T-helper 22 cell (primary cell): ENCODE measurements at places on chromosomes 13 and 19.

- peak; percentile 30 for DNase-seq
Observed at GRCh38 chr19:49441210-49441959, at the start of gene SLC17A7. SLC17A7 (minus strand) TSS chr19:49441527; CDS start chr19:49441379, 148 bp downstream.

GRCh38 chr13:29165840-29166239, 345.7 kb downstream of the MTUS2 start:
- no peak for DNase-seq

DNA sequence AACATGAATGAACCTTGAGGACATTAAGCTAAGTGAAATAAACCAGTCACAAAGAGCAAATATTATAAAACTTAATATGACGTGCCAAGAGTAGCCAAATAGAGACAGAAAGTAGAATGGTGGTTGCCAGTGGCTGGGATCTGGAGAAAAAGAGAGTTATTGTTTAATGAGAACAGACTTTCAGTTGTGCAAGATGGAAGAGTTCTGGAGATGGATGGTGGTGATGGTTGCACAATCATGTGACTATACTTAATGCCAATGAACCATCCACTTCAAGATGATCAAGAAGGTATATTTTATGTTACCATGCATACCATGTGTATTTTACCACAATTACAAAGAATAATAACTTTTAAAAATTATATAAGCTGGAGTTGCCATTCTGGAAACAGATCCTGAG, 65.7 kb upstream of the MTIF3 start:
- no peak for DNase-seq

DNA sequence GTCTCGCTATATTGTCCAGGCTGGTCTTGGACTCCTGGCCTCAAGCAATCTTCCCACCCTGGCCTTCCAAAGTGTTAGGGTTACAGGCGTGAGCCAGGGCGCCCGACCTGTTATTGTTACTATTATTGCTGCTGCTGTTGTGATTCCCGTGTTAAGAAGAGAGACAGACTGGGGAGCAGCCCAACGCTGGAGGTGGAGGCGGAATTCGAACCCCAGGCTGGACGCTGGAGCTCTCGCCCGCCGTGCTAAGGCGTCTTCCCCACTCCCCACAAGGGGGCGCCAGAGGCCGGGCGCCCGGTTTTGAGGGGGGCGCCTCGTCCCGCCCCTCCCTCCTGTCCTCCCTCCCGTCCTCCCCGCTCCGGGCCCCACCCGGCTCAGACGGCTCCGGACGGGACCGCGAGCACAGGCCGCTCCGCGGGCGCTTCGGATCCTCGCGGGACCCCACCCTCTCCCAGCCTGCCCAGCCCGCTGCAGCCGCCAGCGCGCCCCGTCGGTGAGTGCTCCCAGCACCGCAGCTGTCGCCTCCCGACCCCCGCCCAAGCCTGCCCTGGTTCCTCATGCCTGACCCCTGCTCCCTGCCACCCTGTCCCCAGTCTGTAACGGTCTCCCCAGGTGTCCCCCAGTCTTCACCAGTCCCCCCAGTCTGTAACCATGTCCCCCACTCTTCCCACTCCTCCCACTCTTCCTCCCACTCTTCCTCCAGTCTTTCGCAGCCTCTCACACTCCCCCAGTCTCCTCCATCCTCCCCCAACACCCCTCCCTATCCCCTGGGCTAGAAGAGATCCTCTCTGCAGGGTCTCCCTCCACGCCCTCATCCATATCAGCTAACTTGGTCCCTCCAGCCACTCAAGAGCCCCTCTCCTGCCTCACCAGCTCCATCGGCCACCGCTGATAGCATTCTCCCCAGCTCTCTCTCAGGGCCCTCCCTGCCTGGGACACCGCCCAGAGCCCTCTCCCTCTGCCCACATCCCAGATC, at the start of gene EHD2:
Gene EHD2 (plus strand): TSS at position 377 of the 976 bp plus-strand sequence. CDS start 3,191 bp downstream, outside the sequence.
- DNase-seq = no peak

GRCh38 chr13:34464011-34464410, 478.1 kb upstream of the NBEA start:
- no peak for DNase-seq

GRCh38 chr13:28685114-28685513, 26.2 kb downstream of the POMP start:
- DNase-seq = no peak
